ENCODE measurements at places on chromosomes 6 and 20.
A peak's percentile ranks its signal among the peaks of the same experiment; 100 is the strongest.

GRCh38 chr6:11298651-11299420, 66.4 kb upstream of the NEDD9 start:
- DNase-seq = no peak

- DNase-seq = no peak
These were observed 10.5 kb downstream of the SYNGAP1 start for GRCh38 chr6:33430334-33430733.

GRCh38 chr6:157343732-157344131, 20.4 kb upstream of the TMEM242 start:
- no peak for DNase-seq

GRCh38 chr6:25342802-25343201, 63.6 kb downstream of the CARMIL1 start:
- DNase-seq = no peak

- DNase-seq = no peak
These were observed 93.3 kb downstream of the SMOC2 start for GRCh38 chr6:168534265-168534664.

- DNase-seq = no peak
These were observed 33.9 kb downstream of the KIZ start for GRCh38 chr20:21159658-21160380.

DNA sequence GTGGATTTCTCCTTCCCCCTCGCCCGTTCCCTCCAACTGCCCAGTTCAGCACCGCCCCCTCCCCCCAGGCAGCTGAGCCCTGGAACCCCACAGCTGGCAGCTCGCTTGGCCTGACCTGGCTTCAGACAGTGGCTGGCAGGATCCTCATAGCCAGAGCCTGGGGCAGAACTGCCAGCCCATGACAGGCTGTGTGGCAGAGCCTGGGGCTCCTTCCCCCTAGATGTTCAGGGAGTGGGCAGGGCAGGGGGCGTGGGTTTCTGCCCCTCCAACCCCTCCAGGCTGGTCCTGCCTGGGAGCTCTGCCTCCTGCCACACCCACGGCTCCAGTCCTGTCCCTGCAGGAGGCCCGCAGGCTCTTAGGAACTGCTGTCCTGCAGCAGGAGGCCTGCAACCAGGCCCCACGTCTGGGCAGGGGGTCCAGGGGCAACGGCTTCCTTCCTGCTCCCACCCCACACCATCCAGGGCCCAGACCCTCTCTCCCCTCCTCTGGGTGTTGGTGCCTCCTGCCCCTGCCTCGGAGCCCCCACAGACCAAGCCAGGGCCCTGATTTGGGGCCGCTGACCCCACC, 9.6 kb upstream of the KCNQ2 start:
- no peak for DNase-seq

GRCh38 chr6:124479991-124480430, 482.2 kb upstream of the RNF217 start:
- DNase-seq = no peak

DNA sequence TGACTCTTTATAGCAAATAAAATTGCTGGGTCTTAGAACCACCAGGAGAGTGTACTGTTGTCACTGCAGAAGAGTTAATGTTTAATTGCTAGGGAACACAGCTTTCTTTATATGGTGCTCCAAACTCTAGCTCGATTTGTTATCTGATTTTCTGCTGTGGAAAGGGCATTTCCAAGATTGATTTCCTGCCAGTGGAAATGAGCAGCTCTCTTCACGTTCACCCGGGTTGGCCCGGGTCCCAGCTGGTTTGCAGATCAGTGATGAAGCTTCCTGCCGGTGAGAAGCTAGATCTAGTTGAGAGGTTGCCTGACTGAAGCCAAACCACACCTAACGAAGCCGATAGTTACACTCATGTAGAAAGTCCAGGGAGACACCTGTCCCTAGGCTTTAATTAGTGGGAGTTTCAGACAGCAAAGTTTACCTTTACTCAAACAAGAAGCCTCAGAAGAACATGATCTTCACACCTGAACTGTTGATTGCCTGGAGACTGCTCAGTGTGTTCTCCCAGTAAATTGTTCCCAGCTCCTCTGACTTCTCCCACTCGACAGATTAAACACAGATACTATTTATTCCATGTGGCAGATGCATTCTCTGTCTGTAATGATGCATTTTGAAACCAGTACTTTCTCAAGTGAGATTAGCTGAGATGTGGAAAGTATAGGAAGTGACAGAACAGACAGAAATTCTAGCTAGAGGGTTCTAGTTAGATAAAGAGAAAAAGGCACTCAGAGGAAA, 27.8 kb downstream of the PAQR8 start:
- DNase-seq = peak; percentile 31

GRCh38 chr6:167415441-167415961, 90.6 kb downstream of the TTLL2 start:
- no peak for DNase-seq

DNA sequence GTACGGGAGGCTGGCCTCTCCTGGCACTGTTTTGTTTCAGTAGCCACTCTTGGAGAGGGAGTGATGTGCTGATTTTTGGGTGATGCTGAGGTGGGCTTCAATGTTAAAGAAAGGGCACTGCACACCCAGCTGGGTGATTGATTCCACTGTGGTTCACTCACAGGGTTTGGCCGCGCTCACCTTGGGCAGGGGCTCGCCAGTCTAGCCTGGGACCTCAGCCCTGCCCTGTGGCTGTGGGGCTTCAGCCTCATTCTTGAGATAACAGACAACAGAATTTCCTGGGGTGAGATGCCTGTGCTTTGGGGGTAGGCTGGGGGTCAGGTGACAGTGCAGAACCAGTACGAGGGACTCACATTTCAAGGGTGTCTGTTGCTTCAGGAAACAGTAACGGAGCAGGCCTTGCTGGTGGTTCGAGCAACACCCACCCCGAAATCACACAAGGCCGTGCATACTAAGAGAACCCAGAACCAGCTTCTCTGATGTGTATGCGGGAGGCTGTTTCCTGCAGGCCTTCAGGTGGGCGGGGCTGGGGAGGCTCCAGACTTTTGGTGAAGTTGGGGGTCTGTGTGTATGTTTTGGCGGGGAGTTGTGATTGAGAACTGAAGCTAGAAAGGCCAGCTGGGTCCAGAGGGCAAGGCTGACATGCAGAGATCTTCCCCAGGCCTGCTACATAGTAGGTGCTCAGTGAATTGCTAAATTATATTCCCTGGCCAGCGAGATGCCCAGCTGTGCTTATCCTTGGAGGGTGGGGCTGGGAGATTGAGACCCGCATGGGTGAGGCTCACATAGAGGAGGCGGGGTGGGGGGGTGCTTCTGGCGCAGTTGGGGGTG, 154.2 kb upstream of the RNF24 start:
- no peak for DNase-seq

DNA sequence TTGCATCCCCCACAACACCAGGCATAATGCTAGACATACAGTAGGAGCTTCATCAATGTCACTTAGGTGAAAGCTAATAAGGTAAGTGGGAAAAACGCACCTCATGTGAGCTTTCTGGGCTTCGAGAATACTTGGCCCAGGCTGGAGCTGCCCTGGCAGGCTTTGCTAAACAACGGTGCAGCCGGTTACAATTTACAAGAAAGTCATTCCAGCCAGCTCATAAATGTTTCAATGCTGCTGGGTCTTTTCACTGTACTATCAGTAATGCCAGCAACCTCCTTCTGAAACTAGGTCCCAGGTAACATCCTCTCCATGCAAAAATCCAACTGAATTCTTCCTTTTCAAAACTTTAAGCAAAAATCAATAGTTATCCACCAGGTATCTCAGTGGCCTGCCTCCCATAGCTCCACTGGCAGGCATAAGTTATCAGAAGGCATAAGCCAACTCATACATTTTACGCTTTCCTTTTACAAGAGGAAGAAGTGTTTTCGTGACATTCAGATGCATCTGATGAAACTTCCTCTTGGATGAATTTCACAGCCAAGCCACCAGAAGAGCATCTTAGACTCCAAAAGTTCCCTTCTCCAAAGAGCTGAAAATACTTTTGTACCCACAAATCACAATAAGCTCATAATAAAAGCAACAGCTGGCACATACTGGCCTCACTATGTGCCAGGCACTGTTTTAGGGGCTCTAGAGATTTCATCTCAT, 56.3 kb downstream of the RTN4IP1 start:
- DNase-seq = no peak

DNA sequence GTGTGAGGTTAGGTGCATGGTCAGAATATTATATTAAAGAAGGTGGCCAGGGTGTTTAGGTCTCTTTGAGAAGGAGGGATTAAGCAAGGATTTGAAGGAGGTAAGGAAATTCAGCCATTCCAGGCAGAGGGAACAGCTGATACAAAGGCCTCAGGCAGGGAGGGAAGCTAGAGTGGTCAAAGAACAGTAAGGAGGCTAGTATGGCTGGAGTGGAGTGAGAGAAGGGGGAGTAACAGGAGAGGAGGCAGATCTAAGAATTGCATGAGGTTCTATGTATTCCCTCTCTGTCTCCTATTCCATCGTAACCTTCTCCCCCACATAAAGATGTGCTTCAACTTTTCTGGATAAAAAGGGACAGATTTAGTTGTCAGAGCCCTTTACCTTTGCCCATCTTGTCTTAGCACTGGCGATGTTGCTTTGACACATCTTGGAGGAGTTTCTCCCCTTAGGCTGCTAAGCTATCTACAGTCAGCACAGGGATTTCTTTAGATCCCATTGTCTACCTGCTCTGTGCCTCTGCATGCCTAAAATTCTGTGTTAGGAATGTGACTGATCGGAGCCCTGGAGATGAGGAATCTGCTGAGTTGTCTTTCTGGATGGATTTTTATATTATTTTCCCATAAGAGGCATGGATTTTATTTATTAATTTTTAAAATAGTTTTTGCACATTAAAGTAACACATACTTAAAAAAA, 59.9 kb downstream of the KLHL31 start:
- DNase-seq = no peak

DNA sequence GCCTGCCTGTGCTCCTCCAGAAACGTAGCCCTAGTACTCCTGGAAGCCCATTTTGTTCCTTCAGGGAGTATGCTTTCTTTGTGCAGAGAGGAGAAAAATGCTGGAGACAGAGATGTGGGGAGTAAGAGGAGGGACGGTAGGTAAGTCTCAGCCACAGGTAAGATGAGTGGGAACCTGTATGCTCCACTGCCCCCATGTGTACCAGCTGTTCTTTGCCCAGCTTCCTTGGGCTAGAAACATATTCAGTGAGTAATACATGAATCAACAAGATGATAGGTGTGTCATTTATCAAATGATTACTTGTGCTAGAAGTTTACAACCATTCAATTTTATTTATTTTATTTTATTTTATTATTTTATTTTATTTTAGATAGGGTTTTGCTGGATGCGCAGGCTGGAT, 13.6 kb upstream of the CEP85L start:
- no peak for DNase-seq

GRCh38 chr6:24257282-24257681, 100.6 kb downstream of the DCDC2 start:
- no peak for DNase-seq

DNA sequence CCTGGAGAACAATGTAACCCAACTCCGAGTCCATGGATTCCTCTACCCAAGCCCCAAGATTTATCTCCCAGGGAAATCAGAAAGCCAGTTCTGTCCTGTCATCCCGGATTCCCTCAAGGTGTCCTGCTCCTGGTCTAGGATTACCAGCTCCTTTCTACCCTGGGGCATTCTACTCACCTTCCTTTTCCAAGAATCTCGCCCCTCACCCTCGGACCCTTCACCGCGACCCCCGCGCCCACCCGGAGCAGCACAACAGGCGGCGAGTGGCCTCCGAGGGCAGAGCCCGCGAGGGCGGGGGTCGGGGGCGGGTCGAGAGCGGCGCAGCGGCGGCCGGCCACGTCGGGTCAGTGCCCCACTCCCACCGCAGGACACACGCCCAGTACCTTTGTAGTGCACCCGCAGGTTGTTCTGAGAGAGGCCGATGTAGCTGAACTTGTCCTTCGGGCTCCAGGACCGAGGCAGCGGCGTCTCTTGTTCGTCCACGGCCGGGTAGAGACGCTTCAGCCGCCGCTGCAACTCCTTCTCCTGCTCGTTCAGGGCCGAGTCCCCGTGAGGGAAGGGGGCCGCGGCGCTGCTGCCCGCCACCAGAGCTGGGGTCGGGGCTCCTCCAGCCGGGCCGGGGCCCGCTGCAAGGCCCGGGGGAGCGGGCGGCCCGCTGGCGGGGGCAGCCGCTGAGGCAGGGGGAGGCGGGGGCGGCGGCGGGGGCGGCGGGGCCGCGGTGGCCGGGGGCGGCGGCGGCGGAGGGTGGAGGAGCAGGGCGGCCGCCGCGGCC, 897 bp downstream of the RANBP9 start:
- DNase-seq = peak; percentile 10

- no peak for DNase-seq
These were observed 412.6 kb upstream of the PLCB4 start for GRCh38 chr20:8656335-8656734.

- no peak for DNase-seq
These were observed 8.3 kb upstream of the TIAM2 start for GRCh38 chr6:154986787-154987235.

- DNase-seq = no peak
These were observed 972.0 kb upstream of the CITED2 start for GRCh38 chr6:140346428-140346827.

DNA sequence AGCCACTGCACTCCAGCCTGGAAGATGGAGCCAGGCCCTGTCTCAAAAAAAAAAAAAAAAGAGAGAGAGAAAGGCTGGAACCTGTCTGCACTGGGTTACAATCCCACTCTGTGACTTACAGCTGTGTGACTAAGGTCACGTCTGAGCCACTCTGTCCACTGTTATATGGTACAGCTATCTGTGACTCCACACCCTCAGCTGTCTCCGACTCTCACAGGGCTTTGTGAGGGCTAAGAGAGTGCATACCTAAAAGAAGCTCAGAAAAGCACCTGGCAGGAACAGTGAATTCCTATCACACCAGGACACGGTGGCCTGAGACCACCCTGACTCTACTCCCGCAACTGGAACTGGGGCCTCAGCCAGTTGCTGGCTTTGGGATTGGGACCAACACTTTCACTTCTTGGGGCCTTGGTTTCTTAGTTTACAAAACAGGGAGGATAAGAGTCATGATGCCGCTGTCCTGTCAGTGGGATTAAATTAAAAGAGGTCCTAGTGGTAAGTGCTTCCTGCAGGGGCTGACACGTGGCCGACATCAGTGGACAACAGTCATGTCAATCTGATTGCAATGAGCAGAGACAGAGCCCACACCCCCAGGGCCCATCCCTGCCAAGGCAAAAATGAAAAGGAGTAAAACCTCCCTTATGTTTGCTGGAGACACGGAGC, 5.7 kb upstream of the CD93 start:
- no peak for DNase-seq

DNA sequence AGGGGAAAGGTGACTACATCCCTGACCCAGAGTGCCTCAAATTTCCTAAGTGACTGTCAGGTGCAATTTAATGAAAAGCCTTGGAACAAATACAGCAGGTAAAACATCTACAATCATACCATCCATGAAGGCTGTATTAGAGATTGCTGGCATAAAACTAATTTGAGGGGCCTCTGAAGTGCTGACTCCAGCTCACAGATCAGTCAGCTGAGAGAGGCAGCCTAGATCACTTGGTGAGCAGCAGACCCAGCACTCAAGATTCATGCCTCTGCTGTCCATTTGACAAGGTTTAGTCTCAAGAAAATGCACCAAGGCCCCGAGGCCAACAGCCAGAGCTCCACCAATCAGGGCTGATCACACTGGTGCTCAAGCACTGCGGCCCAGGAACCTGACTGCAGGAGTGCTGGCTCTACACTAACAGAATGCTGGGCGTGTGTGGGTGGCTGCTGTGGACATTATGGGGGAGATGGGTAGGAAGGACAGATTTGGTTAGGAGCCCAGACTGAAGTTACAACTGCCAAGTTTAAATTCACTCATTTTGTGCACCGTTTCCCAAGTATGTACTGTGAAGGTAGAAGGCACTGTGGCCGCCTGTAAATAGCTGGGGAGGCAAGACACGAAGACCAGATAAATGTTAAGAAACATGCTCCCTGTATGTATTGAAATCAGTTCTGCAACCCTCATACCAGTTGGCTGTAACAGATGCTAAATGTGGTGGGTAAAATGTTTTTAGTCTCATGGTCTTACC, 28.2 kb downstream of the SNX5 start:
- no peak for DNase-seq
